ENCODE measurements at places on chromosomes 11 and 22. TPM values are rescaled to one million over a fixed set of nuclear protein-coding genes. Genes with fewer than 3 reads are reported as not detected.

FXYD2 gene
- polyA plus RNA-seq: 0.96 TPM

C1QTNF5 gene
- not detected for polyA plus RNA-seq

E2F8 gene
- not detected for polyA plus RNA-seq

FAM111B gene
- polyA plus RNA-seq: not detected

RTN4R gene
- polyA plus RNA-seq: not detected

HEPACAM gene
- not detected for polyA plus RNA-seq

B4GALNT4 gene
- not detected for polyA plus RNA-seq

GLB1L2 gene
- polyA plus RNA-seq: not detected

DEUP1 gene
- polyA plus RNA-seq: not detected

DNA sequence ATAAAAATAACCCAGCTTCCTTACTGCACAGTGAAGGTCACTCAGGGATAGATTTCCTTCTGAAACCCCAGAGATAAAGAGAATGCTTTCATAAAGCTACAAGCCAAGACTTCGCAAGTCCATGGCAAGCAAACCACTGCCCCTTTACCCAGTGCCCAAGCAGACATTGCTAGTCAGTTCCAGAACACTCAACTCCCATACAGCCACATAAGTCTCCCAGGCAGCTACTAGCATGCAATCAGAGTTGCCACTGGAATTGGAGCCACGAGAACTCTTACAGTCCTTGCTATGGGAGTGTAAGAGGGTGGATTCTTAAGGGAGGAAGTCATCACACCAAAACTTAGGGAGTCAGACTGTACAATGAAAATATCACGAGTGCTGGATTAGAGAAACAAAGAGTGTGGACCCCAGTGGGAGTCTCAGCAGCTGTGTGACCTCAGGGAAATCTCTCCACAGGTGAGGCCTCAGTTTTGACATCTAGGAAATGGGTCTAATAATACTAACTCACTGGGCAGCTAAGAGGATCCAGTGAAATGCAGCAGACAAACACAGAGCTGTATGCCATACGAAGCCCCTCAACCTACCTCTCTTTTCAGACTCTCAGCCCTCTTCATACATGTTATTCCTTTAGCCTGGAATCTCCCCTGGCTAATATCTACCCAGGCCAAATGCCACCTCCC lies 526.6 kb downstream of the MN1 start:
- no peaks in the 10 kb centered on the region for H3K27me3 ChIP-seq
- peaks cover 4% of the 10 kb centered on the region for H3K4me1 ChIP-seq
- no peak for DNase-seq
- no peaks in the 10 kb centered on the region for H3K36me3 ChIP-seq
- H3K4me3 ChIP-seq: no peak overlapping the region

- H3K27me3 ChIP-seq: no peaks in the 10 kb centered on the region
- no peaks in the 10 kb centered on the region for H3K4me1 ChIP-seq
- no peaks in the 10 kb centered on the region for H3K36me3 ChIP-seq
- no peak for DNase-seq
- H3K27ac ChIP-seq: no peak overlapping the region
These were observed 16.4 kb upstream of the OR6M1 start for GRCh38 chr11:123822599-123822998.

DNA sequence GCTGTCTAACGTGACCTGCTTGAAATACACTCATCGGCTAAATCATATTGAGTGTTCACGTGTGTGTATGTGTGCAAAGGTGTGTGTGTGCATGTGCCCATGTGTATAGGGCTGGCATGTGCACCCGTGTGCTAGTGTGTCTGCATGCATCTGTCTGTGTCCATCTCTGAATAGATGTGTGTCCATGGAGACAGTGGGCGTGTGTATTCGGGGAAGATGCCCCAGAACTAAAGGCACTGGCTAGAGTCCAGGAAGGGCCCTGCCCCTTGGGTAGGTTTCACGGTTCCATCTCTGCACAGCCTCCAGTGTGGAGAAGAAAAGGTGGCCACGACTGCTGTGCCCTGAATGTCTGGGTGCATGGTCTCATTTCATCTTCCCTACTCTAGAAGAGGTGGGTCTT lies 220.3 kb downstream of the MN1 start:
- no peak overlapping the region for H3K27ac ChIP-seq
- H3K36me3 ChIP-seq: no peaks in the 10 kb centered on the region
- H3K27me3 ChIP-seq: no peaks in the 10 kb centered on the region
- DNase-seq: no peak

DNA sequence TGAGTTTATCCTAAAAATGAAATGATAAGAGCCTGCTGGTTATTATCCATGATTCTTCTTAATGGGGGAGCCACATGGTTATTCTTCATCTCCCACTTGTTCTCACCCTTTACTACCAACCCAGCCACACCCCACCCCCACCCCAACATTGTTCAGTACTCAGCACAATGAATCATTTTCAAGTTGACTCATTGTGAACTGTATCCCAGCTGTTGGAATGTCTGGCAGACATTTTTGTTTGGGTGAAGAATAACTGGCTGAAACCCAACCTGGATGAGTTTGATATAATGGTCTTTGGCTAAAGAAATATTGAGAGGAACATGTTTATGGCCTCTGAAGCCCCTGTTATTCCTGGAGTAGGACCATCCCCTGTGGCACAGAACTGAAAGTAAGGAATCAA lies 136.2 kb downstream of the ELP4 start:
- no peaks in the 10 kb centered on the region for H3K36me3 ChIP-seq
- no peak overlapping the region for H3K4me3 ChIP-seq
- no peak overlapping the region for H3K27ac ChIP-seq
- H3K4me1 ChIP-seq: no peaks in the 10 kb centered on the region
- no peaks in the 10 kb centered on the region for H3K27me3 ChIP-seq

DNA sequence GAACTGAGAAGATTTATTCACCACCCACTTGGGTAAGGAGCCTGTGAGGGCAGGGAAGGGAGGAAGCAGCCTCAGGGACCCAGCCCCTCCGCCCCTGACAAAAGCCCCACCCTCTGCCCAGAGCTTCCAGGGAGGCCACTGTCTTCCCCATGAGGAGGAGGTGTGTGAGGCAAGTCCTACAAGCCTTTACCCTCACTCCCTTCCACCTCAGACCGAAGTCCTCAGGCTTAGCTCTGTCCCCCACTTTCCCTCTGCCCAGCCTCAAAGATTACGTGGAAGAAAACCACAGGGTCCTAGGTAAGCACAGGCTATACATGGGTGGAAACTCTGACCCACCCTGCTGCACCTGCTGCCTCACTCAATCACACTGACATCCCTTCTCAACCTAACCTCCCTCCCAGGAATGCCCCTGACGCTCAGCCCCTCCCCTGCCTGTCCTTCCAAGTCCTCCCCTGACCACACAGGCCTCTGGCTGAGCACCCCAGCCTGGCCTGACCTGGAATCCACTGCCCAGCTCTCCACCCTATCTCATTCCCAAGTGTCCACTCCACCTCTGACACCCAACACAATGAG lies 3.6 kb upstream of the ARAP1 start:
- H3K27ac ChIP-seq: no peak overlapping the region
- H3K27me3 ChIP-seq: no peaks in the 10 kb centered on the region
- H3K4me1 ChIP-seq: peaks cover 54% of the 10 kb centered on the region
- no peak for DNase-seq
- H3K4me3 ChIP-seq: no peak overlapping the region

- peak overlapping the region; percentile 86 for H3K27ac ChIP-seq
- peak overlapping the region; percentile 94 for H3K4me3 ChIP-seq
- DNase-seq: no peak
- no peaks in the 10 kb centered on the region for H3K27me3 ChIP-seq
These were observed 1.7 kb downstream of the CREBZF start for GRCh38 chr11:85663080-85663752.

Measured in CD14-positive monocyte (primary cell).